ENCODE measurements at places on chromosomes 13 and 19. TPM values are rescaled to one million over a fixed set of nuclear protein-coding genes. Genes with fewer than 3 reads are reported as not detected.

- DNase-seq, result no peak
Observed at GRCh38 chr13:33678906-33679657, 138.9 kb upstream of the RFC3 start.

DNA sequence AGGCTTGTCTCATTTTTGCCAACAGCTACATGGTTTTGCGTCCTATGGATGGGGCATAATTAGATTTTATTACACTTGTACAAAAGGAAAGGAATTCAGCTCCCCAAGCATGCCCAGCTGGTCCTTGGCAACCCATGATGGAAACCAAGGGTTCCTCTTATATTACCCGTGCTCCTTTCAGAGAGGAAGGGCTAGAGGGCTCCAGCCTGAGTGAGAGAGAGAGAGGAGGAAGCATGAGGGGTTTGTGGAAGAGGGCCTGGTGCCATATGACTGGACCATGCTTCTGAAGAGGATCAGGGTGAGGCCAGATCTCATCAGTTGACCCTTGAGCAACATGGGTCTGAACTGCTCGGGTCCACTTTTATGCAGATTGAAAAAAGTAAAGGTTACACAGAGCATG lies 3.5 kb upstream of the RPS9 start:
- DNase-seq, result no peak

CCL25 gene
- 0.33 TPM for polyA plus RNA-seq

ZNF729 gene
- 0.55 TPM for polyA plus RNA-seq

ZNF460 gene
- polyA plus RNA-seq, result 2.9 TPM

RFXAP gene
- 14.5 TPM for polyA plus RNA-seq

OR7C1 gene
- 0.59 TPM for polyA plus RNA-seq
